H1 (cell line): ENCODE measurements at places on chromosomes 11 and 22. TPM values are rescaled to one million over a fixed set of nuclear protein-coding genes. Genes with fewer than 3 reads are reported as not detected.

KRTAP5-9 gene
- not detected in 2 replicates for total RNA-seq

TRIM49C gene
- total RNA-seq: not detected in 2 replicates

OVOL1 gene
- 3.3 and 3.4 TPM in 2 replicates for total RNA-seq

- no peak overlapping the region for H3K27ac ChIP-seq
- no peaks in the 10 kb centered on the region for H3K27me3 ChIP-seq
- no peaks in the 10 kb centered on the region for H3K36me3 ChIP-seq
- peaks cover 7% of the 10 kb centered on the region for H3K4me1 ChIP-seq
- DNase-seq: no peak
- no peak overlapping the region for H3K4me3 ChIP-seq
Measured at GRCh38 chr11:16114431-16114830, 241.9 kb downstream of the SOX6 start.

- H3K27me3 ChIP-seq: no peaks in the 10 kb centered on the region
- no peak for DNase-seq
- no peak overlapping the region for H3K27ac ChIP-seq
- no peak overlapping the region for H3K4me3 ChIP-seq
- no peaks in the 10 kb centered on the region for H3K4me1 ChIP-seq
Measured at GRCh38 chr11:7597620-7598019, 75.7 kb downstream of the CYB5R2 start.

DNA sequence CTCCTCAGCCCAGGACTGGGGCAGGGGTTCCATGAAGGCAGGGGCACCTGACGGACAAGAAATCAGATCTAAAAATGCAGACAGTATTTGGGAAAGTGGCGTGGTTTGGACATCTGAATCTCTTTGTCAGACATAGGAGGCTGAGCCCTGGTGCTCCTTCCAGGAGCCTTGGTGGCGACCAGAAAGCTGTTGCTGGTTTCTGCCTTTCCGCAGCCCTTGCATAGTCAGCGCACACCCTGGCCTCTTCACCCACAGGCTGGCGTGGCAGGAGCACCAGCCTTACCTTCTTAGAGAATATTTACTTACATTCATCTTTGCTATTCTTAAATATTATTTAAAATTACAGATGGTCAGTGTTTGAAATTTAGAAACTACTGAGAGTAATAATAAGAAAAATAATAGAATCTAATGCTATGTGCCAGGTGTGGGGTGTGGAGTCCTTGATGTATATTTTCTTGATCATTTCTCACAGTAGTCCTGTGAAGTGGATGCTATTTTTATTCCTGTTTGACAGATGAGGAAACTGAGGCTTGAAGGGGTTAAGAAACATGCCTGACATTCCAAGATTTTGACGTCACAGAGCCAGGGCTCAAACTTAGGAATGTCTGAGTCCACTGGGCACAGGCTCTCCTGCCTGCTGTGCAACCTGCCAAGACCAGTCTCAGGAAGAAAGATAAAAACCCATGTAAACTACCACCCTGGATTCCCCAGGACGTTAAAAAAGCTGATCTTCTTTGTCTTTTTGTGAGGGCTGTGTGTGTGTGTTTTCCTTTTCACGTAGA is 51.6 kb downstream of the TBC1D22A start:
- H3K27ac ChIP-seq: no peak overlapping the region
- H3K27me3 ChIP-seq: no peaks in the 10 kb centered on the region
- no peak overlapping the region for H3K4me3 ChIP-seq
- DNase-seq: no peak
- H3K4me1 ChIP-seq: peaks cover 1% of the 10 kb centered on the region; the same call in 1 of the 2 replicates

- H3K27ac ChIP-seq: no peak overlapping the region
- DNase-seq: no peak
- H3K4me1 ChIP-seq: no peaks in the 10 kb centered on the region
- no peak overlapping the region for H3K4me3 ChIP-seq
- no peaks in the 10 kb centered on the region for H3K27me3 ChIP-seq
Measured at GRCh38 chr22:19062139-19062942, 59.9 kb downstream of the DGCR2 start.

GRCh38 chr22:32795214-32795596 is 6.3 kb upstream of the TIMP3 start:
- no peaks in the 10 kb centered on the region; the same call in 1 of the 2 replicates for H3K36me3 ChIP-seq
- H3K4me1 ChIP-seq: no peaks in the 10 kb centered on the region
- no peak overlapping the region for H3K4me3 ChIP-seq
- H3K27ac ChIP-seq: no peak overlapping the region

DNA sequence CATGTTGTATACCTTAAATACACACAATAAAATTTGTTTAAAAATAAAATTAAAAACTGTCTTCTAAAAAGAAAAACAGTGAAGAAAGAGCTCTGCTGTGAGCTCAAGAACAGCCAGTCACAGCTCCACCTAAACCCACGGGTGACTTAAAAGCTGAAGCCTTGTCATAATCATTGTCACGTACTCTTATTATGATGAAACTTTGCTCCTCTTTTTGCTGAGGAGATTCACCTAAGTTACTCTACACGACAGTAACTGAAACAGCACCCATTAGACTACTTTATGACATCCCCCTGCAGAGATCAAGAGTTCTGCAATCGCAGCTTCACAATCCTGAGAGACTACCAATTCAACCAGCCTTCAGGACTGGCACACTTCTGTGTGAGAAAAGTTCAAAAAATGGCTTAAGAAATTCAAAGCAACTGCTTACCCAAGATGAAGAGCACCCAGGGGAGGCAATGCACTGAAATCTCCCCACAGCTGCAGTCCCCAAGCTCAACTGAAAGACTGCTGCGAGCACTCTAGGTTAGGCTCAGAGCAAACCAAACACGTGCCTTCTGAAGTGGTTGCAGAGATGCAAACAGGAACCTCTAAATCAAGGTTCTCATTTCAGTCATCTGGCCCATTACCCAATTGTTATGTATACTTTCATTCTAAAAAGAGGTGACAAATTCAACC is at the start of gene JAML:
TSS of gene JAML (minus strand) at position 501 of the 678 bp plus-strand sequence. CDS start 10,145 bp downstream, outside the sequence.
- no peaks in the 10 kb centered on the region for H3K27me3 ChIP-seq
- peaks cover 3% of the 10 kb centered on the region; the same call in 1 of the 2 replicates for H3K4me1 ChIP-seq

DNA sequence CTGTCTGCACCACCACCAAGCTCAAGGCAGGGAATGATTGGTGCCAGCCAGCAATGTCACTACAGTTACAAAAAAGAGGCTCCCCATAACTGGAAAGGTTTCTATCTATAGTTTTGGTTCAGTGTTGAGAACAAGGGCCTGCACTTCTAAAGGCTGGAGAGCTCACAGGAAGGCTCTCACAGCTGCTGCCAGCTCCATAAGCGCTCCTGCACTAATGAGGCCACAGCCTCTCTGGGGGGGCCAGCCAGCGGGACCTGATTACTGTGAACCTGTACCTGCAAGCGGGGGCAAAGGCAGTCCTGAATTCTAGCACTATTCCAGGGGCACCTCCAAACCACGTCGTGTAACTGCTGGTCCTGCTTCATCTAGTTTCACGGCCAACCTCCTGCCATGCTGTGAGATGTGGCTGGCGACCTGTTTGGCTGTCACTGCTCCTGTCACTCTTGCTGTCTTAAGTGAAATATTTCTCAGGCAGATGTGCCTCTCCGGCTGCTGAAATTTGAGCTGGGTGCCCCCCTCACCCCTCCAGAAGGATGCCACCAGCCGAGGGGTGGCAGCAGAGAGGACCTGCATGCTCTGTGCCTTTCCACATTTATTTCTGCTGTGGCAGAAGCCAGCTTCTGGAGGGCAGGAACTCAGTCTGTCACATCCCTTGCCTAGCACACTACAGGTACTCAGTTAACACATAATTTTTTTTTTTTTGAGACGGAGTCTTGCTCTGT is 53.3 kb upstream of the ARFGAP3 start:
- H3K27ac ChIP-seq: no peak overlapping the region
- H3K4me1 ChIP-seq: peaks cover 12% of the 10 kb centered on the region
- H3K4me3 ChIP-seq: no peak overlapping the region
- no peak for DNase-seq
- H3K36me3 ChIP-seq: no peaks in the 10 kb centered on the region
